Heart right ventricle (tissue), 16 donors: ENCODE measurements at places on chromosomes 4 and X.

GRCh38 chrX:95919605-95920004 is 765.0 kb upstream of the DIAPH2 start:
- H3K27me3 ChIP-seq: peaks cover 3% of the 10 kb centered on the region
- H3K4me3 ChIP-seq: no peak overlapping the region
- no peak overlapping the region for H3K27ac ChIP-seq
- H3K4me1 ChIP-seq: no peaks in the 10 kb centered on the region
- no peaks in the 10 kb centered on the region for H3K36me3 ChIP-seq

DNA sequence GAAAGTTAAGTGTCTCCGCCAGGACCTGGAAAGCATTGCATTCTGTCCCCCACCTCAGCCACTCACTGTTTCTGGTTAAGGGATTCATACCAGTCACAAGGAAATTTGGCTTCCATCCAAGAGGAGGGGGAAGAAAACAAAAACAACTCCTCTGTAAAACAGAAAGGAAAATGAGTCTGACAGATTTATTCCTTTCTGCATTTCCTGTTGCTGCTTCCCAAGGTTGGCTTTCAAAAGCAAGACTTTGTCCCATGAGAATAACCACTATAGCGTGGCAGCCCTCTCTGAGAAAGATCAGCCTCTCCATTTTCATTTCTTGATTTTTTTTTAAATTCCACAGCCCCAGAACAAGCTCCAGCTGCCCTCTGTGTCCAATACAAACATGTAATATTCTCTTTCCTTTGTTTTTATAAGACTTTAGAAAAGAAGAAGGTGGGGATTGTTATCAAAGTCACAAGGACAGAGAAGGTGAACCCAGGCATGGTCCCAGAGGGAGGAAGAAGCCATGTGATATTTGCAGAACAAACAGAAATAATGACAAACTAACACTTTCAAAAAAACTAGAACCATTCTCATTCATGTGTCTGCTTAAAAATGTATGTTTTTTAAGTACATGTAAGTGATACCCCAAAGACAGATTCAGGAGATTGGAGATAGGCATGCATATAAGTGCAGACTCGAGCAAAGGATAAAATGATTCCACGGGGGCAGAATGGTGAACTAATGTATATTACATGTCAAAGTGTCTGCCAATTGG is 90.7 kb upstream of the DCLK2 start:
- H3K36me3 ChIP-seq: no peaks in the 10 kb centered on the region
- no peak for DNase-seq
- peaks cover 15% of the 10 kb centered on the region for H3K4me1 ChIP-seq

DNA sequence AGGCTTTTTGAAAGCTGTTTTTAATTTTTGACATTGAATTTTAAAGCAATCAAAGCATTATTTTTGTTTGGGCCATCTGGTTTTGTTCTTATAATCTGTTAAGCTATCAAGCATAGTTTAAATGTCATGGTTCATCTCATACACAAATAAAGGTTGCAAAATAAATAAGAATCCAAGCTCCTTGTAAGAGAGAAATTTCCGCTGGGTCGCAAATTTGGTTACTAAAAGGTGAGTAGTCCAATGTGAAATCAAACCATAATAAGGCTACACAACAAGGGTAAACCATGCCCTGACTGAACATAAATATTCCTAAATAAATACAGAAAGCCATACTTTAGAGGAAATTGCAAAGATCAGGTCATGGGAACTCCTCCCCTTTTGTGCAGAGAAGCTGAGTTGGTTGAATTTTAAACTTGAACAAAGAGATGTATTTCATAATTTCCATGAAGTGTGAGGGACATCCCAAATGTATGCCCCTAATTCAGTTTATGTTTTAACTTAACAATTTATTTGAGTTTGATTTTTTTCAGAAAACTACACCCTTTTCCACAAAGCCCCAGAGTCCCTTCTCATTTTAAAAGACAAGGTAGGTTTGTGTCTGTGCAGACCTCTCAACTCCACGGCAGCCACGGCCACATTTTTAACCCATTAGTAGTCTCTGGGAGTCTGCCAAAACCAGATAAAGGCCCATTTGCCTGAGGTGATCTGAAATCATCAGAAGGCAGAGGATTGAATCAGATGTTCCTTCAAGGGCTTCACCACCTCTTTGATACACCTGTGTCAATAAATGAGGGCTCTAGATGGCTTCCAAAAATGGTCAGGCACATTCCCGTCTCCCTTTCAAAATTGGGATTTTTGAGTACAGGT is 85.2 kb downstream of the PLAC1 start:
- peaks cover 12% of the 10 kb centered on the region for H3K4me1 ChIP-seq
- no peak overlapping the region for H3K27ac ChIP-seq
- DNase-seq: no peak
- no peaks in the 10 kb centered on the region for H3K36me3 ChIP-seq
- H3K4me3 ChIP-seq: no peak overlapping the region

DNA sequence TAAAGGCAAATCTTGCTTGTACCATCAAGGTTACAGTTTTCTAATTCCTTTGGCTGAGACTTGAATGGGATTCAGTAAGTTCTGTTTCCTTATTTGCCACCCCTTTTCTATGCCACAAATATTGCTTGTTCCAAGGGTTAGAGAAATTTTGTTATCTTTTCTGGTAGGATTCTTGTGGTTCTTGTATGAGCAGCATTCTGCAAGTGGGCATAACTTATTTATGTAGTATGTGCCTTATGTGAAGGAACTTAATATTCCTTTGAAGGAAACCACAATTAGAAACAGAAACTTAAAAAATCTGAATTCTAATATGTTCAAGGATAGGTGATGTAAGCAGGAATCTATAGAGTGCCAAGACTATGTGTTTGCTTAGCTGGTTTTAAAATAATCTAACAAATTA is 53.1 kb upstream of the TSPAN5 start:
- H3K4me3 ChIP-seq: no peak overlapping the region
- no peak overlapping the region for H3K27ac ChIP-seq
- no peaks in the 10 kb centered on the region for H3K27me3 ChIP-seq
- H3K36me3 ChIP-seq: no peaks in the 10 kb centered on the region
- DNase-seq: no peak

- no peak for DNase-seq
- H3K36me3 ChIP-seq: no peaks in the 10 kb centered on the region
- no peak overlapping the region for H3K27ac ChIP-seq
- H3K4me3 ChIP-seq: no peak overlapping the region
- no peaks in the 10 kb centered on the region for H3K4me1 ChIP-seq
- peaks cover 24% of the 10 kb centered on the region for H3K27me3 ChIP-seq
Measured at GRCh38 chr4:165360041-165360695, 18.6 kb upstream of the CPE start.

GRCh38 chr4:120052856-120053255 is 13.8 kb downstream of the MAD2L1 start:
- H3K4me1 ChIP-seq: peaks cover 8% of the 10 kb centered on the region
- no peak overlapping the region for H3K4me3 ChIP-seq
- no peaks in the 10 kb centered on the region for H3K36me3 ChIP-seq
- H3K27ac ChIP-seq: no peak overlapping the region

GRCh38 chr4:53422367-53422766 is 44.9 kb downstream of the FIP1L1 start:
- DNase-seq: no peak
- no peak overlapping the region for H3K27ac ChIP-seq
- no peaks in the 10 kb centered on the region for H3K36me3 ChIP-seq
